GM23338 (cell line): ENCODE measurements at places on chromosomes 1 and 21. TPM values are rescaled to one million over a fixed set of nuclear protein-coding genes. Genes with fewer than 3 reads are reported as not detected.
A peak's percentile ranks its signal among the peaks of the same experiment; 100 is the strongest.

The ADORA3 gene
- not detected in 2 replicates for total RNA-seq

The LRRC7 gene
- total RNA-seq = not detected in 2 replicates

The CTPS1 gene
- 93.3 and 93.9 TPM in 2 replicates for total RNA-seq

The KCNE2 gene
- 0.28 TPM in 1 of 2 replicates, not detected in the other for total RNA-seq

The MPL gene
- total RNA-seq = not detected in 2 replicates

- DNase-seq = no peak
- peaks cover 2% of the 10 kb centered on the region; the same call in 1 of the 2 replicates for H3K4me1 ChIP-seq
- H3K27ac ChIP-seq = no peak overlapping the region
- H3K36me3 ChIP-seq = no peaks in the 10 kb centered on the region
- no peak overlapping the region for H3K4me3 ChIP-seq
- H3K27me3 ChIP-seq = no peaks in the 10 kb centered on the region
Observed at GRCh38 chr1:244140420-244140819, 89.3 kb downstream of the ZBTB18 start.

DNA sequence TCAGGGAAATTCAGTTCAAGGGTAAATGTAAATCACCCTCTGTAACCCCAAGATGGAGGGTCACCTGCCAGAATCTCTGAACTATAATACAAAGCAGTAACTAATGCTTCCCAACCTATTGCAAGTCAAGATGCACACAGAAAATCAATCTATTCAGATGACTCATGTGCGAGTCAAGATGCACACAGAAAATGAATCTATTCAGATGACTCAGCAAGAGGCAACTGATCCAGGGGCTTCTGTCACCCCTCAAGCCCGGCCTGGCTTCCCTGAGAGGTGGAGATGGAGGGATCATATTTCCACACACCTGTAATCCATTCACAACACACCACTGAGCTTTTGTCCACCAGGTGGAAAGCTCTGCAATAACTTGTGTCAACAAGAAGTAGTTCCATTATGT is 17.4 kb upstream of the HIVEP3 start:
- no peak for DNase-seq
- H3K36me3 ChIP-seq = no peaks in the 10 kb centered on the region
- no peaks in the 10 kb centered on the region for H3K27me3 ChIP-seq
- no peak overlapping the region for H3K27ac ChIP-seq
- H3K4me3 ChIP-seq = no peak overlapping the region

- H3K36me3 ChIP-seq = no peaks in the 10 kb centered on the region; the same call in 1 of the 2 replicates
- H3K4me3 ChIP-seq = no peak overlapping the region
- H3K27ac ChIP-seq = no peak overlapping the region
- no peak for DNase-seq
- H3K27me3 ChIP-seq = no peaks in the 10 kb centered on the region
Observed at GRCh38 chr1:5664081-5664768, 328.0 kb downstream of the NPHP4 start.

- DNase-seq = no peak
- no peaks in the 10 kb centered on the region for H3K36me3 ChIP-seq
- H3K27ac ChIP-seq = no peak overlapping the region
- no peaks in the 10 kb centered on the region for H3K27me3 ChIP-seq
Observed at GRCh38 chr1:227918736-227919135, 29.0 kb downstream of the WNT9A start.

- no peak overlapping the region for H3K27ac ChIP-seq
- no peaks in the 10 kb centered on the region for H3K27me3 ChIP-seq
- no peak overlapping the region for H3K4me3 ChIP-seq
- no peaks in the 10 kb centered on the region for H3K4me1 ChIP-seq
- DNase-seq = no peak
- no peaks in the 10 kb centered on the region for H3K36me3 ChIP-seq
Observed at GRCh38 chr1:242728696-242729095, 204.2 kb upstream of the PLD5 start.

- no peak overlapping the region for H3K4me3 ChIP-seq
- no peak for DNase-seq
- peaks cover 19% of the 10 kb centered on the region for H3K36me3 ChIP-seq
Observed at GRCh38 chr1:219993554-219994433, 52.5 kb downstream of the EPRS1 start.

DNA sequence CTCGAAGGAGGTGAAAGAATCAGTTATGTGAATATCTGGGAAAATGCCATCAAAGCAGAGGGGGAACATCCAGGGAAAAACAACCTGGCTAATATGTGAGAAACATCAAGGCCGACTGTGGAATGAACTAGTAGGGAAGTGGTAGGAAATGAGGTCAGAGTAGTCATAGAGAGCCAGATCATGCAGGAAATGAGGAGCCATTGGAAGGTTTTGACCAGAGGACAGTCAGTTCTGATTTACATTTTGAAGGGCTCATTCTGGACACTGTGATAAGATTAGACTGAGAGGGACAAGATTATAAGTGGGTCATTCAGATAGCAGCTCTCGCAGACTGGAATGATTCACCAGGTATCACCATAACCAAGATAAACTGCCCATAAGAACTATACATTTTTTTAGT is 63.7 kb downstream of the SYT14 start:
- DNase-seq = no peak
- H3K27ac ChIP-seq = 0 out of 2 replicates have a peak overlapping the region, but pooled peaks have one; percentile 11
- no peaks in the 10 kb centered on the region for H3K36me3 ChIP-seq
- H3K4me1 ChIP-seq = no peaks in the 10 kb centered on the region

DNA sequence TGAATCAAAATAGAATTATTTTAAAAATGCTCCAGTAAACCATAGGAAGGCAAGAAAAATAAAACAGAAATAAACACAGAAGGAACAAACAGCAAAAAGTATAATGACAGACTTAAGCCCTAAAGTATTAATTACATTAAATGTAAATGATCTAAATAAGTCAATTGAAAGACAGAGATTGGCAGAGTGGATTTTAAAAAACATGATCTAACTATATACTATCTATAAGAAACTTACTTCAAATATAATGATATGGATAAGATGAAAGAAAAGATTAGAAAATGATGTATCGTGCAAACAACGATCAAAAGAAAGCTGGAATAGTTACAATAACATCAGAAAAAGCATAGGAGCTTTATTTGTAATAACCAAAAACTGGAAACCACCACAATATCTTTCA is 90.8 kb downstream of the CAMK2N1 start:
- no peak for DNase-seq
- peaks cover 25% of the 10 kb centered on the region for H3K27me3 ChIP-seq
- H3K36me3 ChIP-seq = no peaks in the 10 kb centered on the region
- H3K4me1 ChIP-seq = no peaks in the 10 kb centered on the region

DNA sequence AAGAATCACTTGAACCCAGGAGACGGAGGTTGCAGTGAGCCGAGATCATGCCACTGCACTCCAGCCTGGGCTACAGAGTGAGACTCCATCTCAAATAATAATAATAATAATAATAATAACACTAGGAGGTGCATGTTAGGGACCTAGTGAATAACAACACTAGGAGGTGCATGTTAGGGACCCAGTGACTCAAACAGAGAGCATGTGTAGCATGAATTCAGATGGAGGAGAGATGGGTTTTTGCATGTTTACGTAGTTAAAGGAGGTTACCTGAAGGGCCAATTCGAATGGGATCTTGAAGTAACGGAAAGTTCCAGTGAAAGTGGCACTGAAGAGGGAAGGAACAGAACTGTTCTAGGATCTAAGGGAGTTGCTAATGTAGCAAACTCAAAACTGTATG is 7.1 kb upstream of the KCNK1 start:
- no peak for DNase-seq
- H3K4me3 ChIP-seq = no peak overlapping the region
- no peak overlapping the region for H3K27ac ChIP-seq
- H3K27me3 ChIP-seq = peaks cover 11% of the 10 kb centered on the region

- no peak overlapping the region for H3K4me3 ChIP-seq
- peak overlapping the region; percentile 100 for H3K27ac ChIP-seq
- H3K36me3 ChIP-seq = peaks cover 15% of the 10 kb centered on the region
Observed at GRCh38 chr1:27001570-27002360, 8.3 kb downstream of the TRNP1 start.

GRCh38 chr1:199101635-199102034 is 462.8 kb downstream of the PTPRC start:
- no peaks in the 10 kb centered on the region for H3K27me3 ChIP-seq
- no peak overlapping the region for H3K27ac ChIP-seq
- no peaks in the 10 kb centered on the region for H3K4me1 ChIP-seq
- DNase-seq = no peak
- no peaks in the 10 kb centered on the region for H3K36me3 ChIP-seq

DNA sequence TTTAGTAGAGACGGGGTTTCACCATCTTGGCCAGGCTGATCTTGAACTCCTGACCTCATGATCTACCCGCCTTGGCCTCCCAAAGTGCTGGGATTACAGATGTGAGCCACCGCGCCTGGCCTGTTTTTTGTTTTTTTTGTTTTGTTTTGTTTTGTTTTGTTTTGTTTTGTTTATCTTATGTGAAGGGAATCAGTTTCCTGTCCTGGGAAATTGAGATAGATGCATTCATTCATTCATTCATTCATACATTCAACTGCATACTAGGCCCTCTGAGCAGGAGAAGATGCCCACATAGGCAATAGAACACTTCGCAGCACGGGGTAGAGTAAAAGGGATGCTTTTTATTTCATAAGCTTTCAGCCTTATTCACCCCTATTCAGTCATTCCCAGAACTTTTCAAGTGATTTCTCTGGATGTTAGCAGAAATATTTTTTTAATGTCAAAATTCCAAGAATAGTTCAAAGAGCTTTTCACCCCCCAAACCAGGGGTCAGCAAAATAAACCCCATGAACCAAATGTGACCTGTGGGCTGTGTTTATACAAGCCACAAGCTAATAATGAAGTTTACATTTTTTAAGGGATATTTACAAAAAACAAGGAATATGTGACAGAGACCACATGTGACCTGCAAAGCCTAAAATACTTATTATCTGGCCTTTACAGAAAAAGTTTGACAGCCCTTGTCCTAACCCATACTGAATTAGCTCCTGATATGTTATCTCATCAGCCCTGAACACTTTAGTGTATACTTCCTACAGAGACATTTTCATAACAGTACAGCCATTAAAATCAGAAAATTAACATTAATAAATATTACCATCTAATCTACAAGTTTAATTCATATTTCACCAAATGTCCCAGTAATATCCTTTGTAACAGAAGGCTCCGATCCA is 127.1 kb downstream of the MAST2 start:
- H3K36me3 ChIP-seq = no peaks in the 10 kb centered on the region
- no peak for DNase-seq
- H3K27ac ChIP-seq = 0 out of 2 replicates have a peak overlapping the region, but pooled peaks have one; percentile 84
- H3K4me1 ChIP-seq = peaks cover 52% of the 10 kb centered on the region

DNA sequence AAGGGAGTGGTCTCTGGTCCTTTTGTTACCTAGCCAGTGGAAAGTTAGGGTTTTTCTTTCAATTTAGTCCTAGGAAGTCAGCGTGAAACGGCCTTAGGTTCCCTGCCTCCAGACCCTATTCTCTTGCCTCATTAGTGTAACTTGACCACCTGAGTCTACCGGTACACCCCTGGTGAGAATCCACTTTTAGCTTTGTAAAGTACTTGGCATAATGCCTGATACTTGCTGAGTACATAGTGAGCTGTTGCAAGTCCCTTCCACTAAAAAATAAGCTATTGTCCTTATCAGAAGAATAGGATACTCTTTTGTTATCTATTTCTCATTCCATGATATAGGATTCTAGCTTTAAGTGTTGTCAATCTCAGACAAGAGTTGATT is 228.8 kb downstream of the ST6GALNAC3 start:
- no peak overlapping the region for H3K27ac ChIP-seq
- no peak for DNase-seq
- no peaks in the 10 kb centered on the region for H3K27me3 ChIP-seq
- no peaks in the 10 kb centered on the region for H3K36me3 ChIP-seq
- H3K4me3 ChIP-seq = no peak overlapping the region

DNA sequence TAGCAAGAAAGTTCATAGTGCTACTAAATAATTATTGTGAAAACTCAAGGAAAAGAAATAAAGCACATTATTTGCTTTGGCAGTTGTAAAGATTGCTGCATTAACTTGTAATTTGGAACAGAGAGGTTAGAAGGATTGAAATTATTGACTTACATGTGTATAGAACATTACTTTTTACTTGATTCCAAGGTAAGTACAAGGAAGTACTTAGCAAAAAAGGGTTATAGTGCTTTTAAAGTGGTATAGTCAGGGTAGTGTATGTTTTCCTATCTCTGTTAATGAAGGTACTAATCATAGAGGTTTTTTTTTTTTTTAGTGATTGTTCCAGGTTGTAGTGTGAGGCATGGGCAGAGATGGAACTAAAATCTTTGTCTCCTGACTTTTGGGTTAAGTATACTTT is 29.4 kb downstream of the MAN1A2 start:
- no peaks in the 10 kb centered on the region for H3K27me3 ChIP-seq
- no peak for DNase-seq
- H3K36me3 ChIP-seq = no peaks in the 10 kb centered on the region
- H3K27ac ChIP-seq = no peak overlapping the region
- H3K4me3 ChIP-seq = no peak overlapping the region
- H3K4me1 ChIP-seq = peaks cover 5% of the 10 kb centered on the region

DNA sequence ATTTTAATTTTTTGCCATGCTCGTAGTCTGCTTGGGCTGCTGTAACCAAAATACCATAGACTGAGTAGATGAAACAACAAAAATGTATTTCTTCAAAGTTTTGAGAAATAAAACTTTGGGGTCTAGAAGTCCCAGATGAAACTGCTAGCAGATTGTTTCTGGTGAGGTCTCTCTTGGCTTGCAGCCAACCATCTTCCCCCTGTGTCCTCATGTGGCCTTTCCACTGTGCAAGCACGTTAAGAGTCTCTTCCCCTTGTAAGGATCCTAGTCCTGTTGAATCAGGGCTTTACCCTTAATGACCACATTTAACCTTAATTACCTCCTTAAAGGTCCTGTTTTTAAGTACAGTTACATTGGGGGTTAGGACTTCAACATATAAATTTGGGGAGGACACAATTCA is 86.6 kb downstream of the PTBP2 start:
- DNase-seq = no peak
- peaks cover 25% of the 10 kb centered on the region; the same call in 1 of the 2 replicates for H3K36me3 ChIP-seq
- H3K4me1 ChIP-seq = peaks cover 17% of the 10 kb centered on the region
- no peak overlapping the region for H3K27ac ChIP-seq
- no peaks in the 10 kb centered on the region for H3K27me3 ChIP-seq

- no peak overlapping the region for H3K4me3 ChIP-seq
- H3K36me3 ChIP-seq = no peaks in the 10 kb centered on the region
- peaks cover 13% of the 10 kb centered on the region for H3K4me1 ChIP-seq
- H3K27me3 ChIP-seq = no peaks in the 10 kb centered on the region
- no peak overlapping the region for H3K27ac ChIP-seq
Observed at GRCh38 chr1:203136409-203137042, 9.0 kb downstream of the ADORA1 start.

GRCh38 chr1:28395181-28395580 is 25.6 kb downstream of the PHACTR4 start:
- H3K27me3 ChIP-seq = no peaks in the 10 kb centered on the region
- no peak overlapping the region for H3K4me3 ChIP-seq
- peaks cover 3% of the 10 kb centered on the region; the same call in 1 of the 2 replicates for H3K4me1 ChIP-seq
- no peaks in the 10 kb centered on the region for H3K36me3 ChIP-seq
- H3K27ac ChIP-seq = no peak overlapping the region

- H3K27ac ChIP-seq = no peak overlapping the region
- H3K4me1 ChIP-seq = peaks cover 10% of the 10 kb centered on the region; the same call in 1 of the 2 replicates
- H3K27me3 ChIP-seq = no peaks in the 10 kb centered on the region
- no peak for DNase-seq
- H3K4me3 ChIP-seq = no peak overlapping the region
Observed at GRCh38 chr1:232183802-232184201, 446.1 kb downstream of the SIPA1L2 start.

GRCh38 chr1:147597010-147597409 is 55.7 kb downstream of the BCL9 start:
- H3K4me1 ChIP-seq = peaks cover 40% of the 10 kb centered on the region
- no peaks in the 10 kb centered on the region for H3K36me3 ChIP-seq
- peaks cover 65% of the 10 kb centered on the region for H3K27me3 ChIP-seq
- no peak overlapping the region for H3K4me3 ChIP-seq
- no peak for DNase-seq
